ENCODE measurements at places on chromosomes 4 and X.

GRCh38 chrX:22373766-22374165 lies 101.1 kb downstream of the CBLL2 start:
- no peak for DNase-seq
- H3K27me3 ChIP-seq, result no peaks in the 10 kb centered on the region
- peaks cover 3% of the 10 kb centered on the region for H3K4me1 ChIP-seq

DNA sequence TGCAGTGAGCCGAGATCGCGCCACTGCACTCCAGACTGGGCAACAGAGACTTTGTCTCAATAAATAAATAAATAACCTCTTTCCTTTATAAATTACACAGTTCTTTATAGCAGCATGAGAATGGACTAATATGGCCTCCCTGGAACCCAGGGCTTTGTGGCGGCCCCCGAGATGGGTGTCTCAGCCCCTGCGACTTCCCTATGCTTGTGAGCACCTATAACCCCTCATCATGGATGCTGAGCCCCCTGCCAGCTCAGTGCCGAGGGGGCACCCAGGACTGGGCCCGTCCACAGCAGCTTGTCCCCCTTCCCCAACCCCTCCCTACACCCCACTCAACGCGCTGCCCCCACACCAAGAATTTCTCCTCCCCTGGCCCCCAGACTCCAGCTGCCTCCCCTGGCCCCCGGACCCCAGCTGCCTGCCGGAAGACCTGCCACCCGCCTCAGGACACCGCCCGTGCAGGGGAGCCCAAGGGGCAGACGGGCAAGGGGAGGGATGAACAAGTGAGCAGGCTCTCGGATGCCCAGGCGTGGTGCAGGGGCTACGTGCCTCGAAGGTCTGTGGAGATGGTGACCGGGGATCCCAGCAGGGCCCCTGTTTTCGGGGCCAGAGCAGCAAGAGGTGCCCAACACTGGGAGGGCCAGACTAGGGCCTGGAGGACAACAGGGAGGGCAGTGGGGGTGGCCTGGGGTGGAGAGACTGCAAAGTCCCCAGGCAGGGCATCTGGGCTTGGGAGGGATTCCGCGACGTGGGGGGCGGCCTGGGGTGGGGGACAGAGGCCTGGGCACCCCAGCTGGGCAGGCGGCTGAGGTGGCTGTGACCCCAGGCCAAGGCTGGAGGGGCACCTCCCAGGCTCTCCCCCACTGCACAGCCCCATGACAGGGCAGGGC lies 74.0 kb downstream of the FAM53A start:
- H3K27ac ChIP-seq, result no peak overlapping the region
- peak; percentile 90 for DNase-seq
- H3K4me1 ChIP-seq, result no peaks in the 10 kb centered on the region
- H3K4me3 ChIP-seq, result no peak overlapping the region
- peaks cover 1% of the 10 kb centered on the region for H3K36me3 ChIP-seq

GRCh38 chr4:137957806-137958205 lies 284.3 kb downstream of the SLC7A11 start:
- H3K4me1 ChIP-seq, result peaks cover 16% of the 10 kb centered on the region
- no peak overlapping the region for H3K4me3 ChIP-seq

DNA sequence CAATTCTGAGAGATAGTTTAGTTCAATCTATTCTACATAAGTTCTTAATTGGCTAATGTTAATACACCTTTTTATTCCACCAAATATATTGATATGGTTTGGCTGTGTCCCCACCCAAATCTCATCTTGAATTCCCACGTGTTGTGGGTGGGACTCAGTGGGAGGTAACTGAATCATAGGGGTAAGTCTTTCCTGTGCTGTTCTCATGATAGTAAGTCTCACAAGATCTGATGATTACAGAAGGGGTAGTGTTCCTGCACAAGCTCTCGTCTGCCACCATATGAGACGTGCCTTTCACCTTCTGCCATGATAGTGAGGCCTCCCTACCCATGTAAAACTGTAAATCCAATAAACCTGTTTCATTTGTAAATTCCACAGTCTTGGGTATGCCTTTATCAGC lies 11.3 kb downstream of the PPA2 start:
- H3K4me1 ChIP-seq, result peaks cover 12% of the 10 kb centered on the region
- H3K36me3 ChIP-seq, result peaks cover 10% of the 10 kb centered on the region
- no peak overlapping the region for H3K4me3 ChIP-seq
- H3K27me3 ChIP-seq, result no peaks in the 10 kb centered on the region

DNA sequence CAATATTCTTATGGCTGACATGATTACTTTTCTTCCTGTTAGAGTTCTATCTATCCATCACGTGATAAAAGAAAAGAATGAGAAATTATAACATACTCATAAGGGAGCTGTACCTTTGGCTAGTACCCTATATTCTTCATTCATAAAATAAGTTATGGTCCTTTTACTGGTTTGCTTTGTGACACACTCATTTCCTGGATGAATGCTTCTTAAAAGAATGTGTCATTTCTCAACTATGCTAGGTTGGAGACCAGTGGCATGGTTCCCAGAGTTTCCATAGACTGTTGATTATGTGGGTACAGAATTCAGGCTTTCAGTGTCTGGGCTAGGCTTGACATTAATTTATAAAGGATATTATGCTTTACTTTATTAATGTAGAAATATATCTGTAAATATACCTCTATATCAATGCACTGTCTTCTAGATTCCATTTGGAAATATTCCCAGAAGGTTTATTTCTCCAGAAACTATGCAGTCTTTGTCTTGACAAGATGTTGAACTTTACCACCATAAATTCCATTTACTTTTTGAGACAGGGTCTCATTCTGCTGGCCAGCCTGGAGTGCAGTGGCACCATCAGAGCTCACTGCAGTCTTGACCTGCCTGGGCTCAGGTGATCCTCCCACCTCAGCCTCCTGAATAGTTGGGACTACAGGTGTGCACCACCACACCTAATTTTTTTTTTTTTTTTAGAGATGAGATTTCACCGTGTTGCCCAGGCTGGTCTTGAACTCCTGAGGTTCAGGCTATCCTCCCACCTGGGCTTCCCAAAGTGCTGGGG lies 23.8 kb downstream of the NUDT6 start:
- H3K27me3 ChIP-seq, result no peaks in the 10 kb centered on the region
- no peak overlapping the region for H3K4me3 ChIP-seq
- DNase-seq, result no peak
- peak overlapping the region; percentile 69 for H3K27ac ChIP-seq

DNA sequence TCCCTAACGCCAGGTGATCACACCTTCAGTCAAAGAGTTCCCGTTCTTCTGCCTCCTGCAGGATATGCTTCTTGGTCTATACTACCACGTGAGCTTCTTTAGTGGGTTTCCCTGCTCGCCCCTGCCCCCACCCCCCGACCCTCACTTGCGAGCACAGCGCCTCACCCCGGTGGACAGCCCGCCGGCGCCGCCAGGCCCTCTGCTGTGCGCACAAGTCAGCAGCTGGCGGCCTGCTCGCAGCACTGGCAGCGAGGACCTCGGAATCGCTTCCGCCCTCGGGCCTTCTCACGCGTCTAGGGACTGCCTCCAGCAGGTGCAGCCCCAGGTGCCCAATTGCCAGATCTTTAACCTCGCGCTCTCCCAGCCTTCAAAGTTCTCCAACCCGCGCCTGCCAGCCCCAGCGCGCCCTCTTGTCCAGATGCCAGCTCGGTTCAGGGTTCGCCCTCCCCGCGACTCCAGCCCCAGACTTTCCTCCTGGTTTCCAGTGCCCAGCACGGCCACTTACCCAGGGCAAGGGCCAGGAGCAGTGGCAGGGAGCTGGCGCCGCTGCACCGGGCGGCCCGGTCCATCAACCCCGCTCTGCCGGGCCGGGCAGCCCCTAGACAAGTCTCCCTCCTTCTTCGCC lies 454 bp downstream of the BTC start:
- H3K36me3 ChIP-seq, result no peaks in the 10 kb centered on the region
- no peak for DNase-seq
- H3K4me1 ChIP-seq, result peaks cover 15% of the 10 kb centered on the region

- no peak overlapping the region for H3K4me3 ChIP-seq
- H3K36me3 ChIP-seq, result no peaks in the 10 kb centered on the region
- H3K27me3 ChIP-seq, result no peaks in the 10 kb centered on the region
- H3K27ac ChIP-seq, result no peak overlapping the region
- H3K4me1 ChIP-seq, result no peaks in the 10 kb centered on the region
- no peak for DNase-seq
Measured at GRCh38 chr4:139214039-139214534, 37.1 kb upstream of the ELF2 start.

Data from chondrocyte (in vitro differentiated cells).